SK-N-MC (cell line): ENCODE measurements at places on chromosomes 12 and 14.

GRCh38 chr12:109737631-109738030 lies 24.0 kb downstream of the FAM222A start:
- no peak for DNase-seq

GRCh38 chr14:25848601-25849000 lies 749.2 kb downstream of the NOVA1 start:
- no peak for DNase-seq

DNA sequence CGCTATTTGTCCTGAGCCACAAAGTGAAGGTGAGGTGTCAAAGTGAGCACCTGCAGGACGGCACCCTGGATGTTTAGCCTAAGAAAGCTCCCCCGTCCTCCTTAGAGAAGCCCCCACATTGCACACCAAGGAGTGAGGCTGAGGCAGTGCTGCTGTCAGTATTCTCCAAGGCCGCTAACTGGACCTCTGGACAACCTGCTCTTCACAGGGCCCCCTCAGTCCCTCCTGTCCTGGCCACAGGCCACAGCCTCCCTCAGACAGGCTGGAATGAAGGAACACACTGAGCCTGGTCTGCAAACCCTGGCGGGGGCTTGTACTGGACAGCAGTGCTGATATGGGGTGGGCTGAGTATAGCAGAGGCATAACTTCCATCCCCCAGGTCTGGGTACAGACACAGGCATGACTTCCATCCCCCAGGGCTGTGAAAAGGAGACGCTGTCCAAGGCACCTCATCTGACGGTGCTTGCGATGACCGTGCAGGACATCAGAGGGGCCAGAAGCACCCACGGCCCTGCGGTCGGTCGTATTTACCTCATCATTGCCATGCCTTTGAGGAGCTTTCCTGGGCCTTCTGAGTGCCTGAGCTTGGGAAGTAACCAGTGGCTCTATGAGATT lies 82.4 kb upstream of the DIO3 start:
- DNase-seq: no peak

DNA sequence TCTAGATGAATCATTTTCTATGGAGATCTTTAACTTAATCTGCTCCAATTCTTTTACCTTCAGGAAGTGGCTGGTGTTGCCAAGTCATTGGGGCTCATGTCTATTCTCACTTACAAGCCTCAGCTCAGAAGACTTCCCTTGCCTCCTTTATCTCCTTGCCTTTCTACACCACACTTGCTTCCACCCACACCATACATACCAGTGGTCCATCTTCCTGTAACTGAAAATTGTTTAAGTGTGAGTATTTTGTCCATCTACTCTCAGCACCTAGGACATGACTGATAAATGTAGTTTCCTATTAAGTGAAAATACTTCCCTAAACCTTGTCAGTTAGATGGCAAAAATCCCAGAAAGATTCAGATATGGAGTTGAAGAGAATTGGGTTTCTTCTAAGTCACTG lies 199.7 kb upstream of the CPNE8 start:
- DNase-seq: no peak

DNA sequence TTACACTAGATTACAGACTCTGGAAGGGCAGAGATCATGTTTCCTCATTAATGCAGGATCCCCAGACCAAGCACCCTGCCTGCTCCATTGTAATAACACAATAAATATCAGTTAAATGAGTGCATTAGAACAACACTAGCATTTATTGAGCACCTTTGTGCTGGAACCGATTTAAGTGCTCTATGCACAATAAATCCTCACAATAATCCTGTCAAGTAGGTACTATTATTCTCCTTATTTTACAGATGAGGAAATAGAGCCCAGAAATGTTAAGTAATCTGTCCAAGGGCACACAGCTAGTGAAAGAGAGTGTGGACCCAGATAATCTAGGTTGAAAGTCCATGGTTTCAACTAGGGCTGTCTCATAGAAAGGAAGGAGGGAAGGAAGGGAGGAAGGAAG lies 69.8 kb downstream of the MAP1LC3B2 start:
- no peak for DNase-seq

DNA sequence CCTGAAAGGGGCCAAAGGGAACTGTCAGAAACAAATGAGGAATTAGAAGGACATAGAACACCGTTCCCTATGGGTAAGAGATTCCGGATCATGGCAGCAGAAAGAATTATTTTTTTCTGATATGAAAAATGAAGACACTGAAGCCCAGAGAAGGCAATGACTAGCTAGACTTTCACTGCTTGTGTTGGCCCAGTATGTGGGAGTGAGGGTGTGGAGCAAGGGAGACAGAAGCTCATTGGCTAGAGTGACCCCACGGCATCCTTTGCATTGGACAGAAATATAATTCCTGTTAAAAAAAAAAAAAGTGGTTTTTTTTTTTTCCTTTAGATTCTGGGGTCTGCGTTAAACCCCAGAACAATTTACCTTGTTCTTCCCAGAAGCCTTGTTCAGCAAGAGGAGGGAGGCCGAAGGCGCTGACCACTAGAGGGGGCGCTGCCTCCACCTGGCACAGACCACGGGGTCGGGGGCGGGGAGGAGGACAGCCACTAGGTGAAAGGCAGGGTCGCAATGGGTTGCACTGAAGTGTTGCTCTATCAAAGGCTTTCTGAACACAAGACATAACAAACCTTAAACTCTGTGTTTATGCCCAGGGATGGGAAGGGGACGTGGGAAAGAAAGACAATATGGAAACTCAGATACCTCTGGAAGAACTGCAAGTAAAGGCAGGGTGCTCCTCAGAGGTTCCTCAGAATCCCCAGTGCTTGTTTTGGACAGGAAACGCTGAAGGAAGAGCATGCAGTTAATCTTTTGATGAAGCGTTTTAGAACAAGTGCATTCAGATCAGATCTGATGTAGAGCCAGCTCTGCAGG lies 156.8 kb downstream of the KCNA5 start:
- DNase-seq: no peak

- DNase-seq: no peak
These were observed 155.0 kb upstream of the C14orf180 start for GRCh38 chr14:104424406-104425072.

GRCh38 chr12:101826766-101827368 lies 3.9 kb downstream of the GNPTAB start:
- DNase-seq: no peak

DNA sequence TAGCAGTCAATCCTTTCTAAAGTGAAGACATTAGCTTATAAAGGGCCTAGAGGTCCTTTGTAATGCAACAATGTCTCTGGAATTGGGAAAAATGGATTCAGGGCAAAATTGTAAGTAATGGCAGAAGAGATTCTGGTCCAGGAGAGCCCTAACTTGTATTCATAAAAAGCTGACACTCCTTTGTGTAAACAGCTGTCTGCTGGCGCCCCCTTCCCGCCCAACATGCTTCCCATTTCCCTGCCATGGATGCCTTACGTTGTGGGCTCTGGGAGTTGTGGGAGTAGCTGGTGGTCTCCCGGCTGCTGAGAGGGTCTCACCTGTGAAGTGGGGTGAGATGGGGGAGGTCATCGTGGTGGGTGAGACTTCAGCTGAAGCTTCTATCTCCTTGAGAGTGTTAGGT lies 2.3 kb downstream of the ACRBP start:
- no peak for DNase-seq
